Parietal lobe (tissue), 2 donors: ENCODE measurements at places on chromosomes 5 and 9. TPM values are rescaled to one million over a fixed set of nuclear protein-coding genes. Genes with fewer than 3 reads are reported as not detected.

The TRUB2 gene
- 18.8 TPM for total RNA-seq

The ANKH gene
- 189 TPM for total RNA-seq

The HMCN2 gene
- 0.31 TPM for total RNA-seq

The FPGS gene
- total RNA-seq = 31.0 TPM

The SPINK1 gene
- total RNA-seq = not detected

The SLC12A7 gene
- 8.1 TPM for total RNA-seq

The ATP6V1G1 gene
- 75.7 TPM for total RNA-seq

The TOR1B gene
- 40.4 TPM for total RNA-seq

The DRD1 gene
- total RNA-seq = 3.4 TPM
